ENCODE measurements at places on chromosomes 12 and 14. TPM values are rescaled to one million over a fixed set of nuclear protein-coding genes. Genes with fewer than 3 reads are reported as not detected.

Gene LRRC10
- total RNA-seq, result not detected

Gene LHX5
- total RNA-seq, result 0.65 TPM

Gene C1QL4
- total RNA-seq, result 0.18 TPM

Gene SIX6
- not detected for total RNA-seq

Gene TEAD4
- total RNA-seq, result 47.7 TPM

Gene KRT72
- not detected for total RNA-seq

Gene GPRC5A
- 468 TPM for total RNA-seq

Gene HOXC6
- total RNA-seq, result 5.7 TPM

Gene CLBA1
- 12.5 TPM for total RNA-seq

Gene NCKAP5L
- 20.5 TPM for total RNA-seq

Gene LGR5
- total RNA-seq, result not detected

Gene CCDC175
- total RNA-seq, result not detected

Gene ANKS1B
- not detected for total RNA-seq
